ENCODE measurements at places on chromosomes 5 and 9.

DNA sequence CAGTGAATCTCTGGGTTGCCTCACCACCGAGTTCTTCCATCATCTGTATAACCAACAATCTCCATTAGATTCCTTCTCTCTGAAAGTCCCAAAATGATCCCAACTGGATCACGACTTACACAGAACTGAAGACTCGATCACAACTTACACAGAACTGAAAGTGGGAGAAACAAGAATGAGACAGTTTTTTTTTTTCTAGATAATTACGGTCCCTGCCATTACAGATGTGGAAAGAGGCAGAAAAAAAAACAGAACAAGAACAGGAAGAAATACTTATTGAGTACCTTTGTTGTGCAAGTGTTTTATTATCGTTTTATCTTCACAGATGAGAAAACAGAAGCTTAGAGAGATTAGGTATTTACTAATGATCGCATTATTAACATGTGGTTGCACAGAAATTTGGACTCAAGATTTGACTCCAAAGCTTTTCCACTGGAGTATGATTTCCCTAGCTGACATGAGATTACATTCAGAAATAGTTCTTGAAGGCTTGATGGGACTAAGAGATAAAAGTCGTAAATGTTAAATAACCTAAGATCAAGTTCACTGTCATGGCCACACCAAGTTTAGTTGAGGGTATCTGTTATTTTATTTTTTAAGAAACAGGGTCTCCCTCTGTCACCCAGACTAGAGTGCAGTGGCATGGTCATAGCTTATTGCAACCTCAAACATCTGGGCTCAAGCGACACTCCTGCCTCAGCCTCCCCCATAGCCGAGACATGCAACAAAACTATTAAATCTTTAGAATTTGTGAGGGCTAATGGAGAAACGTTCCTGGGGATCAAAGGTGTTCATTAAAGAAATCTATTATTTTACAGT is 8.9 kb downstream of the PLK2 start:
- no peak for DNase-seq

DNA sequence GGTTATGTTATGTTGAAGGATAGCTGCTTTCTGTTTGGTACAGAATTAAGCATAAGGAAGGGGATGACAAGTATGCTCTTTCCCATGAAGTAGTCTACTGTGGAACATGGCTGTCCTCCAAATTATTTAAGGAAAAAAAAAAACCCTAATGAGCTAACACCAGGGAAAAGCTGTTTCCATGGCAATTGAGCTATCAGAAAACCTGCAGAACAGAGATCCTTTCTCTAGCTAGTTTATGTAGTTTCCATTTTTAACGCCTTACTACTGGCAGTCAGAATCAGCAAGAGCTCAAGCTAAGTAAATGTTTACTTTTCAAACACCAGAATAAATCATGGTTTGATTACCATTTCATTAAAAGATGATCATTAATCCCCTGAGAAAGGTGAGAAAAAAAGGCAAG is 287.4 kb upstream of the TARS1 start:
- no peak for DNase-seq

GRCh38 chr5:172438319-172438668 is 16.0 kb downstream of the SH3PXD2B start:
- no peak for DNase-seq

DNA sequence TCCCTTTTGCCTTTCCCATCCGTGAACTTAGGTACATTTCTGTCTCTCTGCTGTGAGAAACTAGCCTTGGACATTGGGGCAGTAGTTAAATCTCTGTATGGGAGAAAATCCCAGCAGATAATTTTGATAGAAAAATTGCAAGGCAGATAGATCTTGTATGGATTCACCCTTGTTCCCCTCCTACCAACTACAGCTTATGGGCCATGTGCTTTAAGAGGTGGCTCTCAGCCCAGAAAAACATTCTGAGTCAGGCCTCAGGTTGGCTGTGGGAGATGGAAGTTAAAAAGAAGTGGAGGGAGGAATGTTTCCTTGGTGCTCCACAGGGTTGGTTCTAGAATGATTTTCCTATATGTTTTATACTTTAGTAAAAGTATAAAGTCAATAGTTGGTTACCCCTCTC is 1.4 kb upstream of the KDM3B start:
- DNase-seq = no peak

DNA sequence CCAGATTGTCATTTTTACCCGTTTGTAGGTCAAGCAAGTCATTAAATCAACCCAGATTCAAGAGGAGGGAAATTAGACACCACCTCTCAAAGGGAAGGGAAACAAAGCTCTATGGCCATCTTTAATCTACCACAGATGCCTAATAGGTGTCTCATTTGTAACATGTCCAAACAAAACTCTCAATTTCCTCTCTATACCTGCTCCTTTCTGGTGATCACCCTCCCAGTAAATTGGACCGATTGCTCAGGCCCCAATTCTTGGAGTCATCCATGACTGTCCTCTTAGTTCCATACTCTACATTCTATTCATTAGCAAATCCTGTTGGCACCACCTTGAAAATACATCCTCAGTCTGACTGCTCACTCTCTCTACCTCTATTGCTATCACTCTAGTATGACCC is 22.1 kb upstream of the UGCG start:
- no peak for DNase-seq

DNA sequence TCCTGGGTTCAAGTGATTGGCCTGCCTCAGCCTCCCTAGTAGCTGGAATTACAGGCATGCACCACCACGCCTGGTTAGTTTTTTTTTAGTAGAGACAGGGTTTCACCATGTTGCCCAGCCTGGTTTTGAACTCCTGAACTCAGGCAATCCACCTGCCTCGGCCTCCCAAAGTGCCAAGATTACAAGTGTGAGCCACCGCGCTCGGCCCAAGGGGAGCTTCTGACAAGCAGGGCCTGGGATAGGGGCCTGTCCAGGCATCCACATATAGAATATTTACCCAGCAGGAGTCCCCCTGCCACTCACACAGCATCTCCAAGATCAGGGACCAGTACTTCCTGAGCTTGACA is 10.1 kb downstream of the IRF1 start:
- no peak for DNase-seq

DNA sequence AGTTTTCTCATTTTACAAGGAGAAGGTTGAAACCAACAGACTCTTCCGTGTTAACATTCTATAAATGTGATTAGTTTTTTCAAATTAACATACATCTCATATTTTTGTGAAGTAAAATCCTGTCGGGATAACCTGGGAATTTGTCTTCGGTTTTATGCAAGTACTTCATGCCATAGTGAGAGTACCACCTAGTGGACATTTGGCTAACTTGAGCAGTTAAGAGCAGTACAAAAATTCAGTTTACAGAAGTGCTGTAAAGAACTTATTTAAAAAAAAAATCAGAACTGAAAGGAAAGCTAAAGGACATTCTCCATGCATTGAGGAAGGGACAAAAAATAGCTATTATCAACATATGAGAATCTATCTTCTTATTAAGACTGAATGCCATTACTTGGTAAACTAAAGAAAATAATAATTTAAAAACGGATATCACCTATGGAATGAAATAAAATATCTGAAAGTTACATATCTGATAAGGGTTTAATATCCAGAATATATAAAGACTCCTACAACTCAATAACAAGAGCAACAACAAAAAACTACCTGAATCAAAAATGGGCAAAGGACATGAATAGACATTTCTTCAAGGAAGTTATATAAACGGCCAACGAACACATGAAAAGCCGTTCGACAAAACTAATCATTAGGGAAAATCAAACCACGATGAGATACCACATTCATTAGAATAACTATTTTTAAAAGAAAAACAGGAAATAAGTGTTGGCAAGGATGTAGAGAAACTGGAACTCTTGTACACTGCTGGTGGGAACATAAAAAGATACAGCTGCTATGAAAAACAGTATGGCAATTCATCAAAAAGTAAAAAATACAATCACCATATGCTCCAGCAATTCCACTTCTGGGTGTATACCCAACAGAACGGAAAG is 117.0 kb upstream of the GNA14 start:
- DNase-seq = no peak

GRCh38 chr9:113756476-113757192 is 119.5 kb upstream of the ZNF618 start:
- DNase-seq = no peak

GRCh38 chr5:148746826-148747535 is 79.4 kb upstream of the ADRB2 start:
- no peak for DNase-seq

DNA sequence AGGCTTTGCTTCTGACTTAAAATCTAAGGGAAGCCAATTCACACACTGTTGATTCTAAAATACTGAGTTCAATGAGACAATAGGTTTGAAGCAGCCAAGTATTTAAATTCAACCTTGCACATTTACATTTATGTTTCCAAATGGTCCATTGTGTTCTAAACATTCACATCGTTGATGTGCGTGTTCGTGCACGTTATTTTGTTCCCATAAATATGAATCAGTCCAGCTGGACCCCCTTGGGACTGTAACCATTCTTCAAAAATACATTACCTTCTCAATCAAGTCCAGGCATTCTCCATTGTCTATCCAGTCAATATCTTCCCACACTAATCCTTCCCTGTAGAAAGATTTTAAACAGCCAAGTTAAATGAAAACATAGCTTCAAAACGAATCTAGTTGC is 146.4 kb upstream of the RETREG1 start:
- no peak for DNase-seq

GRCh38 chr9:36929350-36929675 is 104.8 kb downstream of the PAX5 start:
- no peak for DNase-seq

DNA sequence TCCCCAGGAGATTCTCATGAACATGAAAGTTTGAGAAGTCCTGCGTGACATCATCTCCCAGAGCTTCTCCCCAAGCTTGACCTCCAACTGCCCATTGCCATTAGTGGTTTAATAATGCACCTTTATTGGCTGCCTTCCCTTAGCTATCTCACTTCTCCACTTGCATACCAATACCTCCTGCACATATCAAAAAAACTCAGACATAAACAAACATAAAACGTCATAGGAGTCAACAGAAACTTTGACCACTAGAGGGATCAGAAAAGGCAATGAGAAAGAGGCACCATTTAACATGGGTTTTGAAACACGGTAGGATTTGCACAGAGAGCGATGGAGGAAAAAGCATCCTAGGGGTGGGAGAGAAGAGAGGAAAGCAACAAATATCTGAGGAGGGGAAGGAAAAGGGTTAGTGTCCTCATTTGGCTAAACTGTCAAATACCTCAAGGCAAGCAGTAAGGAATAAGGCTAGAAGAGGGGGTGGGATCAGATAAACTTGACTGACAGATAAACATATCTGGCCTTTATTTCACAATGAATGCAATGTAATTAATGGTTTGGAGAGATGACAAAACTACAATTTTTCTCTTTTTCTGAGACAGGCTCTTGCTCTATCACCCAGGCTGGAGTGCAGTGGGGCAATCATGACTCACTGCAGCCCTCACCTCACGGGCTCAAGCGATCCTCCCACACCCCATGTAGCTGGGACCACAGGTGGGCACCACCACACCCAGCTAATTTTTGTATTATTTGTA is 27.0 kb downstream of the GNAQ start:
- no peak for DNase-seq

DNA sequence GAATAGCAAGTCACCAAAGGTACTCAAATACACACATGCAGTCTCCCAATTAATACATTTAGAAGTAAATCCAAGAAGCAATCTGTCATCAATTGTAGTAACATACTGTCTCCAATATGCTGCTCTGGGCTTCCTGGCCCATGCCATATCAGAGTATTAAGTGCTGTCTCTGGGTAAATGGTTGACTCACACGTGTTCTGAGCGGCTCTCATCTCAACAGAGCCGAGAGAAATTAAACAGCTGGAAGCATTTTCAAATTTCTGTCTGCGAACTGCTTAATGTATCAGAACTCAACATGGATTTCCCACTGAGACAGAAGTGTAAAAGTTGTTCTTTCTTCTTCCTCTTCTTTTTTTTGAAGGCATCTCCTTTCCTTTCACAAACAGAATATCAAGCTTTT is 247.3 kb upstream of the TAS2R1 start:
- DNase-seq = no peak

DNA sequence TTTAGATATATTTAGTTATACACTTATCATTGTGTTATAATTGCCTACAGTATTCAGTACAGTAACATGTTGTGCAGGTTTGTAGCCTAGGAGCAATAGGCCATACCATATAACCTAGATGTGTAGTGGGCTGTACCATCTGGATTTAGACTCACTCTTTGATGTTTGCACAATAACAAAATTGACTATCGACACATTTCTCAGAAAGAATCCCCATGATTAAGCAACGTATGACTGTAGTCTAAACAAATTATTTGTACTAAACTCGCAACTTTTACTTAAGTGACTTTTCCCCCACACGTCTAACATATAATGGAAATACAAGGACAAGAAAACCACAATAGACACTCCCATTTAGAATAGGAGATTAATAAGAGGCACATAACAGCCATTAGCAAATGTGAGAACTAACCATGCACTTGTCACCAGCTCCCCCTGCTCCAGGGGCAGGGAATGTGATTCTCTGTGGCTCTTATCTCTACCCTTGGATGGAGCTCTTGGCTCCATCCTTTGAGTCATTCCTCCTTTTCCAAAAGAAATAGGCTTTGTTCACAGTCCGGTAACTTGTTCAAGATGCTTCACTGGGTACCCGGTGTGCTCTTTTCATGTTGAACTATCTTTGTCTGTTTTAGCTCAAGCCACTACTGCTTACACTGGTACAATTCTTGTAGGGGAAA is 8.7 kb upstream of the B4GALT1 start:
- DNase-seq = no peak

DNA sequence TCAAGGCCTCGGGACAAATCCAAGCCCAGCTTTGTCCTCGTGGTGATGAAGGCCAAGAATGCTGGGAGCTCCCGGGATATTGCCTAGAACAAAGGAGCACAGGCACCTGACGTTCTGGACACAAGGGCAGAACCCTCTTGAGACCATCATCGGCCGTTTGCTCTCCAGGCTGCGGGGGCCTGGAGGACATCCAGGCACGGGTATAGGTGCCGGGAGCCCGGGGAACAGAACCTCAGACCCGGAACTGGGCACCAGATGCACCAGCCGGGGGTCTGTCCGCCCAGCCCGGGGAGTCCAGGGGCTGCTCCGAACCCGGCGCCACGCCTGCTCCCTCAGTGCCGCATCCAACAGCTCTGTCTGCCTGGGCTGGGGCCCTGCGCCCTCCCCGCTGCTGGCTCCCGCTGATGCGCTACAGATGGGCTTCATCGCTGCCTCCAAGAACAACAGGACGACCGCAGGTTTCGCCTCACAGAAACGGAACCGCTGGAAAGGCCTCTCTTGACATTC is 88.0 kb downstream of the ADAMTS2 start:
- no peak for DNase-seq

- no peak for DNase-seq
These were observed 11.1 kb downstream of the EXD3 start for GRCh38 chr9:137411645-137412380.

DNA sequence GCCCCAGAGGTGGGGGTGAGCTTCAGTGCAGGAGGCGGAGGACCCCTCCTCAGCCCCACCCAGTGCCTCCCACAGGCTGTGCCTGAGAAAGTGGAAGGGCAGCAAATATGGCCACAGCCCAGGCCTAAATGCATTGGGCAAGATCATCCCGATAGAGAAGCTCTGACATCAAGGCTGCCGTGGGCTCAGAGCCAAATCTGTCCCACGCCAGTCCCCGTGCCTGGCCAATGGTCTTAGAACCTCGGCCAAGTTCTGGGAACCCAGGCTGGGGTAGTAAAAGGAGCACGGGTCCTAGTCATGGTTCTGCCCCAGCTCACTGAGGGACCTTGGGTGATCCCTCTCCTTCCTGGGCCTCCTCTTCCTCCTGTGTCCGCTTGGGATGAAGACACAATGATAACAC is 27.7 kb upstream of the TNIP1 start:
- DNase-seq = no peak

Measured in NCI-H146 (cell line).